Naive B cell (primary cell): ENCODE measurements at places on chromosomes 6 and 20. TPM values are rescaled to one million over a fixed set of nuclear protein-coding genes. Genes with fewer than 3 reads are reported as not detected.

Gene MUC22
- polyA plus RNA-seq, result not detected

Gene CNR1
- 2.0 TPM for polyA plus RNA-seq

Gene TMEM74B
- polyA plus RNA-seq, result not detected

Gene GSTA3
- polyA plus RNA-seq, result not detected

Gene FOXP4
- 2.6 TPM for polyA plus RNA-seq
